Mesothelial cell of epicardium (in vitro differentiated cells): ENCODE measurements at places on chromosomes 6 and 20. TPM values are rescaled to one million over a fixed set of nuclear protein-coding genes. Genes with fewer than 3 reads are reported as not detected.

DNA sequence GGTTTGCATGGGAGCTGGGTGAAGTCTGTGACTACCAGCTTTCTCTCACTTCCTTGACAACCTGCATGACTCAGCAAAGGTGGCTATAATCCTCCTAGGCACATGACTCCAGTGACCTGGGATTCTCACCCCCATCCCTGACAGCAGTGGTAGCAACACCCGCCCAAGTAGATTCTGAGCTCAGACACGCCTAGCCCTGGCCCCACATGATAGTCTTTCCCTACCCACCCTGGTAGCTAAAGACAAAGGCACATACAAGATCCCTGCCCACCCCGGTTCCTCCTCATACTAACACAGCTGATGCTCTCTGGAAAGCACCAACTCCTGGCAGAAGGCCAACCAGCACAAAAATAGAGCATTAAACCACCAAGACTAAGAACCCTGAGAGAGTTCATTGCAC lies 25.9 kb upstream of the CRISP1 start:
- H3K4me3 ChIP-seq: no peak overlapping the region
- DNase-seq: no peak
- peaks cover 21% of the 10 kb centered on the region for H3K4me1 ChIP-seq
- no peak overlapping the region for H3K27ac ChIP-seq
- H3K27me3 ChIP-seq: no peaks in the 10 kb centered on the region

Gene COL19A1
- 0.18 to 0.43 TPM (median 0.25 TPM) in 3 replicates for total RNA-seq

DNA sequence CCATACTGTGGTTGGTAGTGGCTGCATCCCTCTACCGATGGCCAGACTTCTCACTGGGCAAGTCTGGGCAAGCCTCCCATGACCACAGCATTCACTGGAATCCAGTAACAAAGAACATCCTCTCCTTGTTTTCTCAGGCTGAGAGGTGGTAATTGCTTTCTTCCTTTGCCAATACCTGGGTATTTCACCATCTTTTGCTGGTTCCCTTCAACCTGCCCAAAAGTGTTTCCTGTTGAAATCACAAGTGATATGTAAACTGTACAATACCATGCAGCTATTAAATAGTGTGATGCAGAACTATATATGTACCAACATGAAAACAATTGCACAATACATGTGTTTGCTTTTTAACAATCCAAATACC lies at the start of gene PTCHD4:
TSS of gene PTCHD4 (minus strand) at position 55 of the 364 bp plus-strand sequence. CDS start 42,240 bp downstream, outside the sequence.
- H3K4me3 ChIP-seq: peak within 1 kb of the TSS; percentile 76
- peaks cover 1% of the 10 kb centered on the region for H3K36me3 ChIP-seq
- H3K27me3 ChIP-seq: no peaks in the 10 kb centered on the region
- H3K27ac ChIP-seq: peak within 1 kb of the TSS; percentile 96
- H3K4me1 ChIP-seq: peaks cover 37% of the 10 kb centered on the region

GRCh38 chr6:165834613-165835259 lies 171.7 kb upstream of the PDE10A start:
- H3K36me3 ChIP-seq: no peaks in the 10 kb centered on the region
- H3K27ac ChIP-seq: no peak overlapping the region
- no peak for DNase-seq

GRCh38 chr20:63205896-63206295 lies 10.0 kb downstream of the YTHDF1 start:
- no peaks in the 10 kb centered on the region for H3K27me3 ChIP-seq
- no peak for DNase-seq
- no peak overlapping the region for H3K27ac ChIP-seq
- H3K4me3 ChIP-seq: no peak overlapping the region

Gene ABCC10
- total RNA-seq: 55.8 to 60.2 TPM (median 60.1 TPM) in 3 replicates

DNA sequence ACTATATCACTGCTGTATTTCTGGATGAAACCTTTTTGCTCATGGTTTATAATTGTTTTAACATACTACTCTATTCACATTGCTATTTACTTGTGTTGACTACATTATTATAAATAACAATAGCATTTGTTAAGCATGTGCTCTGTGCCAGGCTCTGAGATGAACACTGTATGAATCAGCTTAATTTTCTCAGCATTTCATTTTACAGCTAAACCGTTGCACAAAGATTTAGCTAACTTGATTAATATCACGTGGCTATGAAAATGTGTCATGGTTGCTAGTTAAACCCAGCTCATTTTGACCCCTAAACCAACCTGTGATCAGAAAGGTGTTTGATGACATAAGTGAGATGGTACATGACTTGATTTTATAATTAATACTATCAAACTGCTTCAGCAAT lies 77.5 kb downstream of the NCOA7 start:
- no peaks in the 10 kb centered on the region for H3K27me3 ChIP-seq
- no peak overlapping the region for H3K4me3 ChIP-seq
- no peak overlapping the region for H3K27ac ChIP-seq
- DNase-seq: no peak
- peaks cover 43% of the 10 kb centered on the region for H3K4me1 ChIP-seq
- H3K36me3 ChIP-seq: no peaks in the 10 kb centered on the region

Gene C6orf62
- total RNA-seq: 60.5 to 61.9 TPM (median 61.0 TPM) in 3 replicates

Gene SCUBE3
- 51.9 to 54.8 TPM (median 53.2 TPM) in 3 replicates for total RNA-seq

DNA sequence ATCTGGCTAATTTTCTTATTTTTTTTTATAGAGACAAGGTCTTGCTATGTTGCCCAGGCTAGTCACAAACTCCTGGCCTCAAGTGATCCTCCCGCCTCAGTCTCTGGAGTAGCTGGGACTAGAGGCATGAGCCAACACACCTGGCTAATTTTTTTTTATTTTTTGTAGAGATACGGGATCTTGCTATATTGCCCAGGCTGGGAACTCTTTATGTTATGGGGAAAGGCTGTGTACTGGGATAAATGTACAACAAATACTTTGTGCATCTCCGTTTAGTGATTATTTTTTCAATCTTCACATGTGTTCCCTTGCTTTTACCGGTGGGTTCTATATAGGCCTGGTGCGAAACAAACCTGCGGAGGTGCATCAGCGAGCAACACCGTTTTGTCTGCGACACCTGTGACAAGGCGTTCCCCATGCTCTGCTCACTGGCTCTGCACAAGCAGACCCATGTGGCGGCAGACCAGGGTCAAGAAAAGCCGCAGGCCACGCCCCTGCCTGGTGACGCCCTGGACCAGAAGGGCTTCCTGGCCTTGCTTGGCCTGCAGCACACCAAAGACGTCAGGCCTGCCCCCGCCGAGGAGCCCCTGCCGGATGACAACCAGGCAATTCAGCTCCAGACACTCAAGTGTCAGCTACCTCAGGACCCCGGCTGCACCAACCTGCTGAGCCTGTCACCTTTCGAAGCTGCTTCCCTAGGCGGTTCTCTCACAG lies 84.2 kb downstream of the SSR1 start:
- no peak overlapping the region for H3K27ac ChIP-seq
- H3K4me3 ChIP-seq: no peak overlapping the region
- no peak for DNase-seq
- H3K36me3 ChIP-seq: peaks cover 51% of the 10 kb centered on the region
- H3K27me3 ChIP-seq: no peaks in the 10 kb centered on the region

GRCh38 chr6:126535138-126535537 lies 195.2 kb downstream of the CENPW start:
- no peak overlapping the region for H3K4me3 ChIP-seq
- H3K27me3 ChIP-seq: no peaks in the 10 kb centered on the region

DNA sequence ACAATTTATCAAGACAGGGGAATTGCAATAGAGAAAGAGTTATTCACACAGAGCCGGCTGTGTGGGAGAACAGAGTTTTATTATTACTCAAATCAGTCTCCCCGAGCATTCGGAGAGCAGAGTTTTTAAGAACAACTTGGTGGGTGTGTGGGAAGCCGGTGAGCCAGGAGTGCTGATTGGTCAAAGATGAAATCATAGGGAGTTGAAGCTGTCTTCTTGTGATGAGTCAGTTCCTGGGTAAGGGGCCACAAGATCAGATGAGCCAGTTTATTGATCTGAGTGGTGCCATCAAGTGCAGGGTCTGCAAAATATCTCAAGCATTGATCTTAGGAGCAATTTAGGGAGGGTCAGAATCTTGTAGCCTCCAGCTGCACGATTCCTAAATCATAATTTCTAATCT lies 50.0 kb upstream of the ECI2 start:
- H3K27ac ChIP-seq: no peak overlapping the region
- H3K36me3 ChIP-seq: no peaks in the 10 kb centered on the region
- no peak overlapping the region for H3K4me3 ChIP-seq
- no peak for DNase-seq
- no peaks in the 10 kb centered on the region for H3K27me3 ChIP-seq

DNA sequence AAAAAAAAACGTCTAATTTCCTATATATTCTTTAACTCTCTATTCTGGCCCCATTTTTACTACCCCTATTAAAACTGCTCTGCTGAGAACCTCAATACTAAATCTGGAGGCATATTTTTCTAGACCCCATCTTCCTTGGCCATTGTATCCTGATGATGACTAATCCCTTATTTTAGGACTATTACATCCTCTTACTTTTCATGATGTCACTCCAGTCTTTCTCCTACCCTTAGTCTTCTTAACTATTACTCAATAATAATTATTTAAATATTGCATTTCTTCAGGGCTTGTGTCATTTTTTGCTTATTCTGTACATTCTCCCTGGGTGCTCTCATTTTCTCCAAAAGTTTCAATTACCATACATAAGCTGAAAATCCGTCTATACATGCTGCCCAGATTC lies 6.4 kb downstream of the FBXO30 start:
- H3K27me3 ChIP-seq: no peaks in the 10 kb centered on the region
- no peak overlapping the region for H3K27ac ChIP-seq
- H3K36me3 ChIP-seq: peaks cover 26% of the 10 kb centered on the region
- peaks cover 30% of the 10 kb centered on the region for H3K4me1 ChIP-seq
- no peak overlapping the region for H3K4me3 ChIP-seq
- no peak for DNase-seq

GRCh38 chr20:37245216-37246150 lies 16.1 kb downstream of the GHRH start:
- peaks cover 32% of the 10 kb centered on the region for H3K36me3 ChIP-seq
- H3K27me3 ChIP-seq: no peaks in the 10 kb centered on the region
- H3K4me3 ChIP-seq: no peak overlapping the region

Gene ACTL10
- 0.63 to 0.86 TPM (median 0.66 TPM) in 3 replicates for total RNA-seq

GRCh38 chr6:154230910-154231595 lies 125.5 kb downstream of the IPCEF1 start:
- no peaks in the 10 kb centered on the region for H3K27me3 ChIP-seq
- no peak overlapping the region for H3K27ac ChIP-seq
- H3K36me3 ChIP-seq: no peaks in the 10 kb centered on the region
- H3K4me1 ChIP-seq: no peaks in the 10 kb centered on the region

- DNase-seq: no peak
- H3K4me1 ChIP-seq: no peaks in the 10 kb centered on the region
- no peak overlapping the region for H3K27ac ChIP-seq
- no peaks in the 10 kb centered on the region for H3K36me3 ChIP-seq
- no peak overlapping the region for H3K4me3 ChIP-seq
Measured at GRCh38 chr20:63134201-63134612, 81.7 kb downstream of the YTHDF1 start.

Gene ZNF335
- total RNA-seq: 31.1 to 33.5 TPM (median 31.6 TPM) in 3 replicates

DNA sequence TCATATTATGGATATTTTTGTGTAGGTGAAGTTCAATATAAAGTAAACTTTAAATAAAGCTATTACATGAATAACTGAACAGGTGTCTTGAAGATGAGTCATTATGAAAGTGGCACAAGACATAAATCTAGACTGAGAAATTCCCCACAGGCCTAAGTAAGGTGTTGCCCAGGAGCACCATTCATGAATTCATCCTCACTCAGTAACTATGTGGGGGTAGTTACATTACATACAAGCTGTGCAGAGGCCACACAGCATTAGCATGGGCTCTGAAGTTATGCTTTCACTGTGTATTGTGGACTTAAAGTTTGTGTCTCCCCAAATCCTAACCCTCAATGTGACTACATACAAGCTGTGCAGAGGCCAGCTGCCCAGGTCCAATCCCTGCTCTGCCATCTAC lies 65.9 kb downstream of the BCAS1 start:
- H3K36me3 ChIP-seq: no peaks in the 10 kb centered on the region
- no peak overlapping the region for H3K4me3 ChIP-seq
- no peak overlapping the region for H3K27ac ChIP-seq
- peaks cover 40% of the 10 kb centered on the region for H3K27me3 ChIP-seq
- no peaks in the 10 kb centered on the region for H3K4me1 ChIP-seq
- DNase-seq: no peak

GRCh38 chr6:49606721-49607390 lies 29.8 kb downstream of the RHAG start:
- no peak overlapping the region for H3K4me3 ChIP-seq
- H3K4me1 ChIP-seq: peaks cover 5% of the 10 kb centered on the region

Gene MTG2
- total RNA-seq: 29.4 to 31.6 TPM (median 29.5 TPM) in 3 replicates

DNA sequence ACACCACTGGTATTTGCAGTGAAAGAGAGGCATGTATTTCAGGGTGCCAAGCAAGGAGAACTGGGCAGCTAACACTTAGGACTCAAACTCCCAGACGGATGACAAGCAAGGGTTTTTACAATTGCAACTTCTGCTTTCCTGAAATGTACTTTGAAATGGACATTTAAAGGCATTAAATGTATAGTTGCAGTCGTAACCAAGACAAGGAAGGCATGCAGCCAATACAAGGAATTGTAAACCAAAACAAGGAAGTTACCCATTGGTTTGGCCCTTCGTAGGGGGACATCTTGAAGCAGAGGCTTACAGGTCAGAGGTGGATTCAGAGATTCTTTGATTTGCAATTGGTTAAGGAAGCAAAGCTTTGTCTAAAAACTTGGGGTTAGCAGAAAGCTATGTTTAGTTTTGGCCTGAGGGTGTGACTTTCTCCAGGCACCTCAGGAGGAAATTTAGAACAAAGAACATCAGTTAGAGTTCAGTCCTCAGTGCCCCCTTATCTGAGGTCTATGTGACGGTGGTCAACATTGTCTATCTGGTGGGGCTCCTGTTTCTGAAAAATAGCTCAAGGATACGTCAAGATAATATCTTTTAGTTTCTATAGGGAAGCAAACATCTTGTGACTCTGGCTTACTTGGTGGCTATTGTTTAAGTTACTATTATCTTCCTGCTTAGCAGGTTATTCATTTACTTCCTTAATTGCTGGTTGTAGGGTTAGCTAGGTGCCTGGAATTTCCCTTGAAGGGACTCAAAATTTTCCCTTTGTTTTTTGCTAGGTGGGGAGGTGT lies 266.0 kb downstream of the CD83 start:
- H3K4me1 ChIP-seq: peaks cover 9% of the 10 kb centered on the region
- H3K4me3 ChIP-seq: no peak overlapping the region
- peaks cover 71% of the 10 kb centered on the region for H3K27me3 ChIP-seq
- H3K36me3 ChIP-seq: no peaks in the 10 kb centered on the region
- no peak for DNase-seq

GRCh38 chr6:125507987-125508655 lies 206.4 kb upstream of the HDDC2 start:
- no peaks in the 10 kb centered on the region for H3K36me3 ChIP-seq
- H3K27ac ChIP-seq: no peak overlapping the region
- no peaks in the 10 kb centered on the region for H3K27me3 ChIP-seq
- H3K4me3 ChIP-seq: no peak overlapping the region
- DNase-seq: no peak

DNA sequence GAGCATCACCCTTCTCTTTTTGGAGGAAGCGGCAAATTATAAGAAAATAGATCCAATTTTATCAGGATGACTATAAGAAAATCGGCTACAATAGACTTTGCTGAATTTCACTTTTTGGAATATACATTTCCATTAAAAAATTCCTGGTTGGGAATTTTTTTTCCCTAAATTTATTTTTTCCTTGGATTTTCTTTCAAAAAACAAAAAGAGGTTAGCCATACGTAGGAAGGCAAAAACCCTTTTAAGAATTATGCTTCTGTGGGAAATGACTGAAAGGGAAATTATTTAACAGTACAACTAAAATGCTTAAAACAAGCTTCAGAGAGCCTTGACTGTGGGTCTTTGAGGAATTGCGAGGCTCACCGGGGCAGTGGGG lies 86.9 kb downstream of the SLC22A23 start:
- no peak for DNase-seq
- no peaks in the 10 kb centered on the region for H3K36me3 ChIP-seq
- no peaks in the 10 kb centered on the region for H3K27me3 ChIP-seq
- H3K27ac ChIP-seq: no peak overlapping the region
- no peak overlapping the region for H3K4me3 ChIP-seq

GRCh38 chr20:22916021-22916842 lies 118.9 kb upstream of the SSTR4 start:
- no peaks in the 10 kb centered on the region for H3K36me3 ChIP-seq
- no peak overlapping the region for H3K27ac ChIP-seq
- peaks cover under 1% of the 10 kb centered on the region for H3K4me1 ChIP-seq
- DNase-seq: no peak
- H3K27me3 ChIP-seq: peaks cover 54% of the 10 kb centered on the region
- no peak overlapping the region for H3K4me3 ChIP-seq
